ENCODE measurements at places on chromosomes 16 and 17. TPM values are rescaled to one million over a fixed set of nuclear protein-coding genes. Genes with fewer than 3 reads are reported as not detected.

DNA sequence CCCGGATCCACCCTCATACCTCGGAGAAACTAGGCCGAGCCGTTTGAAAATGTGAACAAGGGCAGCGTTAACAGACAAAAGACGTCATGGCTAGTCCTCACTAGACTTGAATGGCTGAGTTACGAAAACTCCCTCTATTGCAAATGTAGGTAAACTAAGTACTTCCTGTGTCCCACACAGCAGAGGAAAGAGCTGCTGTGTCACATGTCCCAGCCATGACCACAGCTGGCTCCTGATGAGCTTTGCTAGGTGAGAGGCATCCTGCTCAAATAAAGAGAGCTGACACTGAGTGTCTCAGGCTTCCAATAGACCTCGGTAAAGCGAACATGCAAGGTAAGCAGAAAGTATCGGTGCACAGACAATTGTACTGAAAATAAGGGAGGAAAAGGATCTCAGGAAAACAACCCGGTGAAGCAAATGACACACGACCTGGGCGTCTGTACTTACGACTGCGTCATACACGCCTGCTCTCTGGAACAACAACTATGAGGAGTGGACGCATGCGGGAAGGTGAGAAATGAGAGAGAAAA, 26.0 kb downstream of the TMEM204 start:
- DNase-seq: no peak

DNA sequence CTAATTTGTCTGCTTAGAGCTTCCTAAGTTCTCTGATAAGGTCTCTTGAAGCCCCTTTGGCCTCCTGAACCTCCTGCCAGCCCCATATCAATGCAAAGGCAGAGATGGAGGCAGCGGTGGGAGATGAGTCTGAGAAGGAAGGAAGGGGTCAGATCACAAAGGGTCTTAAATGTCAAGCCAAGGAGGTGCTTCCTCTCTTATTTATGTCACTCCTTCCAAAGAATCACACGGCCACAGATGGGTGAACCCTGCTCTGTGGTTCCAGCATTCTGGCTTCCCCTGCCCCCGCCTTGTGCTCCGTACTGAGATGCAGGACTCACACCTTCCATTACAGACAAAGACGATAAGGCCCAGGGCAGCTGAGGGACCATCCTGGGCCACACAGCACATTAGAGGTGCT, 96.3 kb downstream of the GSG1L start:
- no peak for DNase-seq

DNA sequence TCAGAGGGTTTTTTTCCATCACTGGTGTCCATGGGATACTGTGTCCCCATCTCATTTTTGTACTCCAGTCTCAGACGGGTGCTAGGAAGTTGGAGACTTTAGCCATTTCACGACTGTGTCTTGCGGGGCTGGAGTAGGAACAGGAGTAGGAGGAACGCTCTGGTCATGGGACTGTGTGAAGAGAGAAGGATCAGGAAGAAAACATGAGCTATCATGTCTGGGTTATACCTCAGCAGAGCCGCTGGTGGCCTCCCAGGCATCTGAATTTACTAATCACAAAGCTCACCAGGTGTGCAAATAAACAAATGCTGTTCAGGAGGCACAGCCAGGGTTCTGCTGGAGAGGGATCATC, 225.4 kb downstream of the SEC14L1 start:
- no peak for DNase-seq

DNA sequence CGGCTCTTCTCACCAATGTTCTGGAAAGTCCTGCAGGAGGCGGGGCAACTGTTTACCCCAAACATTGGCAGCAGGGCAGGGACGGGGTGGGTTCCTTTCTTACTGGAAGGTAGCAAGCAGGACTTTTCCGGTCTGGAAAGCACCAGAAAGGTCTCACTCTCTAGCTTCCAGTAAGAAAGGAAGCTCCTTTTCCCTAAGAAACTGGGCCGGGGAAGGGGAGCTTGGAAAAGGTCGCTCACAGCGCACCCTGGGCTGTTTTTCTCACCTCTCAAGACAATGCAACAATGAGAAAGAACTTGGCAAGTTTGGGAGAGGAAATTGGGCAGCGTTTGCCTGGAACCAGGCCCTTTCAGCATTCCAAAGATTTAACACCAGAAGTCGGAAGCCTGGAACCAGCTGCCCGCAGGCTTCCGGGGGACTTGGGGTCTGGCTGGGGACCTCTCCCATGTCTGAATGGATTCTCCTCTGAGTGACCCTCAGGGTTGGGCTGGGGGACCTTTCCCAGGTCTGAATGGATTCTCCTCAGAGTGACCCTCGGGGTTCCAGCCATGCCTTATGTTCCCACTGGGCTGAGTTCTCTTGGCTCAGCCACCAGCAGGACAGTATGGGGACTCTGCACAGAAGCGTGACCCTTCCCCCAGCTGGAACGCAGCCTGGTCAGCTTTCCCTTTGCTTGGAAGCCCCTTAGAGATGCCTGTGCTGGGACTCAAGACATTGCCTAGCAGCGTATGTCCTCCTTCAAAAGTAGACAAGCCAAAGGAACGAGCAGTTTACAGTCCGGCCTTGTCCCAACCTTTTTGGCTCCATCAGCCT, 166.5 kb upstream of the PLCG2 start:
- peak; percentile 78 for DNase-seq

- no peak for DNase-seq
These were observed 24.9 kb downstream of the PLCD3 start for GRCh38 chr17:45107293-45108010.

- DNase-seq: no peak
These were observed 7.8 kb downstream of the CCDC200 start for GRCh38 chr17:43220511-43221125.

DNA sequence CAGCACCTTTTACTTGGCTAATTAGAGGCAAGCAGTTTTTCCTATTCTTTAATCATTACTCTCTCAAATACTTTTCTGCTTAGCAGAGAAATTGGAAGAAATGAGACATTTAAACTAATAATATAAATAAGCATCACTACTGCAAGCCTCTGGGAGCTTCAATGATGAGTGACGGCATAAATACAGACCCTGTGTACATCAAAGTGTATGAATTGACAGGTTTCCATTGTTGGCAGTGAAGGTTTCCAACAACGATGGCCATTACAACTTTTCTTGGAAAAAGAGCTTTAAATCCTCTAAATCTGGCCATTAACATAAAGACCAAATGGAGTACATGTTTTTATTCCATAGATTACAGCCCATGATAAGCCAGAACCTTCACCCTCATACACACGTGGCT, 39.4 kb upstream of the CACNG5 start:
- DNase-seq: no peak

- DNase-seq: no peak
These were observed 95.9 kb upstream of the CDH13 start for GRCh38 chr16:82530883-82531282.

- no peak for DNase-seq
These were observed 74.4 kb downstream of the NETO2 start for GRCh38 chr16:47069313-47069712.

DNA sequence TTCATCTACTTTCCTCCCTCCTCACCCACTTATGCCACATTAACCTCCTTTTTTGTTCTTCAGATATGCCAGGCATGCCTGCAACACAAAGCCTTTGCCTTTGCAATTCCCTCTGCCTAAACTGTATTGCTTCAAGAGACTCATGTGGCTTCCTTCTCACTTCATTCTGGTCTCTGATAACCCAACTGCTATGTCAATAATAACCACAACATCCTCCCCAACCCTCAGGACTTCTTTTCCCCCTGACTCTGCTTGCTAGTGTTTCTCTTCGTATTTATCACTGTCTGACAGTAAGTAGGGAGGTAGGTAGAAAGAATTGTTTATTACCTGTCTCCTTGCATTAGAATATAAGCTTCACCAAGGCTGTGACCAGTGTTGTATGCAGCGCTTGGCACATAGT, 22.4 kb downstream of the RBL2 start:
- DNase-seq: no peak

DNA sequence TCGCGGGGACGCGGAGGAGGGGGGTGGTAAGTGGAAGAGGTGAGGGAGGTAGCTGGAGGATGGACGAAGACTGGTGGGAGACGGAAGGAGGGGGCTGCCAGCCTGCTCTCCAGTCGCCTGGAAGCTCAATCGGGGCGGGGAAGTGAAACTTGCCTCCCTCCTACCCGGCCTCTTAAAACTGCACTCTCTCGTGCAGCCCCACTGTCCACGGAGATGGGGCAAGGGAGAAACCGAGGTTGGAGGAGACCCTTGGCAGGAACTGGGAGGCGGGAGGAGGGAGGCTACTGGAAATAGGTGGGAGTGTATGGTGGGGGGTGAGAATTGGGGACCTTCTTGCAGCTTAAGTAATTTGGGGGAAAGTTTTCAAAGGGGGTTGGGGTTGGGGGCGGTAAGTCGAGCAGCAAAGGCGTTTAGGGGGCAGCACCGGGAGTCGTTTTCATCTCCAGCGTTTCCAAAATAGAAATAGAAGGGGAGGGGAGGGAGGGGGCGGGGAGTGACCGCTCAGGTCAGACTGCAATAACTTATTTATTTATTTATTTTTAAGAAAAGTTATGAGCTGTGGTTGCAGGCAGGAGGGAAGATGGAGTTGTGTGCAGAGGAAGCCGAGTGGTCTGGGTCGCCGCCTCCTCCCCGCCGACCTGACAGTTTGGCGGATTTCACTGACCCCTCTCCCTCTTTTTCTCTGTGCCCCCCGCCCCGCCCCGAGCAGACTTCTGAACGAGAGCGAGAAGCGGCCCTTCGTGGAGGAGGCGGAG, 1.4 kb downstream of the SOX9 start:
- DNase-seq: no peak

KCTD2 gene
- 41.1 TPM for total RNA-seq

TBC1D3H gene
- not detected for total RNA-seq

ABCA8 gene
- total RNA-seq: 31.2 TPM

CRHR1 gene
- total RNA-seq: not detected

PIPOX gene
- total RNA-seq: not detected

All from heart right ventricle (tissue), 16 donors.